Right cardiac atrium (tissue), 5 donors: ENCODE measurements at places on chromosomes 16 and 17. TPM values are rescaled to one million over a fixed set of nuclear protein-coding genes. Genes with fewer than 3 reads are reported as not detected.

CDH5 gene
- total RNA-seq, result 22.9 TPM

TNFRSF13B gene
- total RNA-seq, result not detected

GSG1L gene
- 33.4 TPM for total RNA-seq

IRX6 gene
- not detected for total RNA-seq

TPSB2 gene
- 7.1 TPM for total RNA-seq

OR4D1 gene
- total RNA-seq, result not detected

SMIM36 gene
- total RNA-seq, result not detected

SLC26A11 gene
- 7.8 TPM for total RNA-seq

CCDC78 gene
- total RNA-seq, result 0.40 TPM

HSPB9 gene
- total RNA-seq, result 0.21 TPM

PPM1E gene
- 0.78 TPM for total RNA-seq

OR3A1 gene
- not detected for total RNA-seq

DNA sequence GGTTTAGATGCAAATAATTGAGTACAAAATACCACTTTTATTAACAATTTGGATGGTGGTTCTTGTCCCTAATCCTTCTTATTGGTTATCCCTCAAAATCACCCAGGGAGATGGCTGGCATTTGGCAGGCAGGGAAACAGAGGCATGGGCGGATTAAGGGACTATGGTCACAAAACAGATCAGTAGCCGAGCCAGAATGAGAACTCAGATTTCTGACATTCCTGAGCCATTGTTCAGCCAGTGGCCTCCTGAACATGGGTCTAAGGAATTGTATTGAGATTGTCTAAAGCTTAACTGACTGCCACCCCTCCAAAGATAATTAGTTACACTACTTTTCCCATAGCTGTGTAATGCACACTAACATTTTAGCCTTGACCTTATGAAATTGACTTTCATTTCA is 88.4 kb downstream of the CHD9NB start:
- DNase-seq, result no peak

DNA sequence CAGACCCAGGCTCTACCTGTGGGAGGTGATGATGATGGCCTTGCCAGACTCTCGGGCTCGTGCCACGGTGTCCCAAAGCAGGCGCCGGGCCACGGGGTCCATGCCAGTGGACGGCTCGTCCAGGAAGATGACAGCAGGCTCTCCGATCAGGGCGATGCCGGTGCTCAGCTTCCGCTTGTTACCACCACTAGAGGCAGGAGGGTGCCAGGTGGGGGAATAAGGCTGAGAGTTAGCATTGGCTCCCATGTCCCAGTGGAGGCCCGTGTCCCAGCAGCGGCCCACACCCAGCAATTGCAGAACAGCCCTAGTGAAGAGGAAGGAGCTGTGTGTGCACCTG is 10.3 kb upstream of the RNPS1 start:
- no peak for DNase-seq

- DNase-seq, result no peak
These were observed 49.4 kb downstream of the ZZEF1 start for GRCh38 chr17:4093456-4093855.

DNA sequence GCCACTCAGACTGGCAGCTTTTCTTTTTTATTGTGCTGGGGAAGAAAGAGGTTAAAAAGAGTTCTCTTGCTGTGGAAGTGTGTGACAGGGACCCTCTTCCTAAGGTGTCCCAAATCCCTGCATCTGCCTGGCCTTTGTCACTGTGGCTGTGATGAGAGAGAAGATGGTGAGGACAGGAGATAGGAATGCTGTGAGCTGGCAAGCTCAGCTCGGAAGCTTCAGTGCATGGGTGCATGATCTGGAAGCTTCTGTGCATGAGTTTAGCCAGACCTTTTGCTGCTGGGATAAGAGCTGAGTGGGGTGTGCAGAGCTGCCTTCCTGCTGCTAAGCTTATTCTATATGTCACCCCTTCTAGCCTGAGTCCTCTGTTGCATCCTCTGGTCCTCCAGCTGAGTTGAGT is 103.3 kb upstream of the CACNG3 start:
- DNase-seq, result no peak

DNA sequence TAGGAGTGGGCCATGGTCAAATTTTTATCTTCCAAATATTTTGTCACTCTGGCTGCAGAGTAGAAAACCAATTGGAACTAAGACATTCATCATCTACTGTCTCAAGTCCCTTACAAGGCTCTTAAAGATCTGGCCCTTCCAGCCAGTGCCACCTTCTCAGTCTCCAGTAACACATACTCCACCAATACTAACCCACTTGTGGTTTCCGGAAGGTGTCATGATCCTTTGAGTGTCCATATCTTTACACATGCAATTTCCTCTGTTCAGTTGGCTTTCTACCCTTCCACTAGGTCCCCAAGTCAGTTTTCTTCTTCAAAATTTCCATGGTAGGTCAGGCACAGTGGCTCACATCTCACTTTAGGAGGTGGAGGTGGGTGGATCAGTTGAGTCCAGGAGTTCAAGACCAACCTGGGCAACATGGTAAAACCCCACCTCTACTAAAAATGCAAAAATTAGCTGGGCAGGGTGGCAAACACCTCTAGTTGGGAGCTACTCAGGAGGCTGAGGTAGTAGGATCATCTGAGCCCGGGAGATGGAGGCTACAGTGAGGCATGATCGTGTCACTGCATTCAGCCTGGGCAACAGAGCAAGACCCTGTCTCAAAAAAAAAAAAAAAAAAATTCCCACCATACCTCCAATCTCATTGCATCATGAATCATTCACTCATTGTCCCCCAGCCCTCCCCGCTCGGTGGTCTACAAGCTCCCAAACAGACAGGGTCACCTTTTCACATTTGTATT is 6.0 kb upstream of the GRB2 start:
- no peak for DNase-seq

GRCh38 chr17:36875698-36876293 is 61.5 kb upstream of the LHX1 start:
- no peak for DNase-seq

GRCh38 chr17:50911890-50912289 is 45.7 kb upstream of the TOB1 start:
- no peak for DNase-seq

DNA sequence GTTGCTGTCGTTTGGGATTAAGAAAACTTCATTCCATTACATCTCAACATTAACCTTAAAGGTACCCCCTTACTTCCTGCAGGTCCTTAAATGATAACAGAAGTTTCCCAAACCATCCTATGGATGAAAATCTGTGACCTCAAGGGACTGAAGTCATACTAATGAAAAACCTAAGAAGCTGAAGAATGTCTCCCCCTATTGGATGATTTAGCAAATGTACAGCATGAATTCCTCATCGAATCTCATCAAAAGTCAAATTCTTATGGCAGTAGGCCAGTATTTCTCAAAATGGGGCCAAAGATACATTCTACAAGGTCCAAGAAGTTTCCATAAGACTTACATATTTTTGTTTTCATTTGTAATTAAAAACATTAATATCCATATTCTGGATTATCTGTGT is 13.5 kb downstream of the SCO1 start:
- DNase-seq, result no peak

- peak; percentile 77 for DNase-seq
These were observed 1.6 kb downstream of the ACTG1 start for GRCh38 chr17:81510785-81511553.

- no peak for DNase-seq
These were observed 67.7 kb upstream of the NFAT5 start for GRCh38 chr16:69497876-69498596.

- no peak for DNase-seq
These were observed 164.6 kb downstream of the CPPED1 start for GRCh38 chr16:12639044-12639443.

DNA sequence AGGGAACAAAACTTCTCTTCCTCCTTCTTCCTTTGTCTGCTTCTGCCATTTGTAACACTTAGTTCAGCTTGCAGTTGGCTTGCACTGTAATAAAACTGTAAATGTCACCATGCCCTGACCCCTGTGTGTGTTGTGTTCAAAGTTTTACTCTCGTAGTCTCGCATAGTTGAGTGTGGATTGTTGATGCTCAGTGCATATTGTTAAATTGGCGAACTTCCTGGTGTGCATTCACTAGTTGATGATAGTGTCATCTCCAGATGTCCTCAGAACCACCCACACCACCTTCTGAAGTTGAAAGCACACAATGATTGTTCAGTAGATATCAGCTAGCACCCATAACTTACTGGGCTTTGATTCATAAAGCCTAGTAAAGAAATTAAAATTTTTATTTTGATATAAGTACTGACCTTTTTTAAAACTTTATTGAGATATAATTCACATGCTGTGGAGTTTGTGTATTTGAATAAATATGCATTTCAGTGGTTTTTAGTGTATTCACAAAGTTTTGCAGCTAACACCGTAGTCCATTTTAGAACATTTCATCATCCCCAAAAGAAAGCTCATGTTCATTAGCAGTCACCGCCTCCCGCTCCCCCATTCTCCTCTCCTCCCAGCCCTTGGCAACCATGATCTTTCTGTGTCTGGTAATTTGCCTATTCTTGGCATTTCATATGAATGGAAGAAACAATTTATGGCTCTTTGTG is 25.0 kb downstream of the USP10 start:
- DNase-seq, result no peak

DNA sequence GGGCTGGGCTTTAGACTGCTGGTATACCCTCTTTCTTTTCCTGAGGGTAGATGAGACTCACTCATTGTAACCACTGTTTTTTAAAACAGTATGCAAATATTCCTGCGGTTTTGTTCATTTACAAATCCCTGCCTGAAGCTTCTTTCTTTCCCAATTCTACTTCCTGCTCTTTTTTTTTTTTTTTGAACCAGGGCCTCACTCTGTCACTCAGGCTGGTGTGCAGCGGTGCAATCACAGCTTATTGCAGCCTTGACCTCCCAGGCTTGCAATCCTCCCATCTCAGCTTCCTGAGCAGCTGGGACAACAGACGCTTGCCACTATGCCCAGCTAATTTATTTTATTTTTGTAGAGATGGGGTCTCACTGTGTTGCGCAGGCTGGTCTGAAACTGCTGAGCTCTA is 8.0 kb upstream of the SULT1A1 start:
- no peak for DNase-seq

- no peak for DNase-seq
These were observed at the start of gene ZG16 for GRCh38 chr16:29777576-29778350. ZG16 (plus strand) TSS chr16:29778256; CDS start chr16:29779267, 1,011 bp downstream.

DNA sequence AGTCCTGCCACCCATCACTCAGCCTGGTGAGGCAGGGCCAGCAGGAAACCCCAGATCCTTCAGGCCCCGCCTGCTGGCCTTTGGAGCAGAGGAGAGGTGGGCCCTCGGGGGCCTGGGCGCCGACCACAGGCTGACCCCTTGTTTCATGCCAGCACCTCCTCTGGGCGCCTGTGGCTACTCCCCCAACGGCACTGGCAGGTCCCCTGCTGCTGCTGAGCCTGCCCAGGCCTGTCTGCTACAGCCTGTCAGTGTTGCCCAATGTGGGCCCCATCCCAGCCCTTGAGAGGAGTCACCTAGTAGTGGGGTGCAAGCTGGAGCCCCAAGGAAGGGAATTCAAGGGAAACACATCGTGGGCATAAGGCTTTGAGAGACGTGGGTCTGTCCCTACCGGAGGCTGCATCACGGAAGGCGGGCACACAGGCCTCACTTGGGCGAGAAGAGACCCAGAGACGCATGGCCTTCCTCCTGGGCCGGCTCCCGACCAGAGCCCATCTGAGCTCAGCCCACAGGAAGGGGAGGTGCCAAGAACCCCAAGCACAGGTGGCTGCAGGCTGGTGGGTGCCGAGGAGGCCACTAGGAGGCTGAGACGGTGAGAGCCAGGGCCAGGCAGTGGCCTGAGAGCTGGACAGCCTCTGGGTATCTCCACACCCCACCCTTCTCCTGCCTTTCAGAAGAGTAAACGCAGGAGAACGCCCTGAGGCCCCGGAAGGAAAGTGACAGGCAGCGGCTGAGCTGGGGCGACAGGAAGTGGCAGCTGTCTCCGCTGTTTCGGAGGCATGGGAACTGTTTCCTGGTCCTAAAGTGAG is 8.0 kb upstream of the FASN start:
- DNase-seq, result peak; percentile 61

GRCh38 chr17:40432864-40433528 is 10.3 kb upstream of the IGFBP4 start:
- DNase-seq, result peak; percentile 68
